ENCODE measurements at places on chromosomes 16 and 17.

- no peak for DNase-seq
Observed at GRCh38 chr17:9064311-9064834, 43.1 kb downstream of the NTN1 start.

DNA sequence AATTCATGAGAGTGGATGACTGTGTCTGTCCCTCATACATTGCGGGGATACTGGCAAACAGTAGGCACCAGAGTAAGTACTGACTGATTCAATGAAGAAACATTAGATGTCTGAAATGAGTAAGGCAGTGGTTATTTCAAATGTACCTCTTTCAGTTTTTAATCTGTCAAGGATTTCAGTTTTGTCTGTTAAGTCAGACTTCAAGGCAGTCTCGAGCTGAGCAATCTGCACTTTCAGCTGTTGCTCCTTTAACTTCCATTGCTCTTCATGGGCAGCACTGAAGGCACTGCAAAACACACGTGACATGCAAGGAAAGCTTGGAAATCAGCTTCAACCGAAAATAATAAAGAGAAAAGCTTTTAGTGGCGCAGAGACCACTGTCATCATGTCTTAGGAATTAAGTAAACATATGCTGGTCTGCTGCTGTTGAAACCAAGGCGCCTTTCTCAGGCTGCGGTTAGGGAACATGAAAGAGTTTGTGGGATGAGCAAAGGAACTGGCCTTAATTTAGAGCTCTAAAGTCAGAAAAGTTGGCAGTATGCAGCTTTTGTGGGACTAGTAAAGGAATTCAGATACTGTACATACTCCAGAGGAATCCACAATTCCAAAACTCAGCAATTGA lies 38.8 kb downstream of the RPGRIP1L start:
- peak; percentile 0 for DNase-seq

DNA sequence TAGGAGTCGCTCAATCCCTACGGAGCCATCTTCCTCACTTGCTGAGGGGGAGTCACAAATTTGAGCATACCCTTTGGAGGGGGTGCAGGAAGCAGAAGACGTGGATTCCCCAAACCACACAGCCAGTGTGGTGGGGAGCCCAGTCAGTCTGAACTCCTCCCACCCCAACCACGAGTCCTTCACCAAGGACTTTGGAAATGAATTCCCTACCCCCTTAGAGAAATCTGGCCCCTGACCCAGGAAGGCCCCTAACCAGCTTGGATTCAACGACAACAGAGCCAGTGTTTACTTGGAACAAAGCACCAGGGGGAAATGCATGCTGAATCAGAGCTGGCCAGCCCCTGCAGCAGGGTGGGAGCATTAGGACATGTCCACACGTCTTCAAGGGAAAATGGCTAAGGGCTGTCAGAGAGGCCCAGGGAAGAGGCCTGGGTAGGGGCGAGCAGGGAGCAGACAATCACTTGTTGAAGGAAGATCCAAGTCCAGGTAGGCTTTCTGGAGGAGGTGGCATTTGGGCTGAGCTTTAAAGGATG lies 5.5 kb upstream of the TMEM92 start:
- no peak for DNase-seq

DNA sequence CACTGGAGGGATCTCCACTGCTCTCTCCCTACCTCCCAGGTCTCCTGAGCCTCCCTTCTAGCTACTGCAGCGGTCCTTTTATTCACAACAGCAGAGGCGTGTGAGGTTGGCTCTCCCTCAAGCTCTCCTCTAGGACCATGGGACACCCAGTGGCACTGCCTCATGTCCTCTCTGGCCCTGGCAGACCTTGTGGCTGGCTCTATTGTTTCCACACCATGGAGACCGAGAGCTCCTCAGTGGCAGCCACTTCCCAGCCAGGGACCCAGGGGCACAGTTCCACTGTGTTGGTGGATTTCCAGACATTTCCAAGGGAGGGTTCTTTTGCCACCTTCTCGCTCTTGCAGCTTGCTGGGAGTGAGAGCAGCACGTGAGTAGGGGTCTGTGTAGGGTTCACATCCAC lies 204.9 kb downstream of the AXIN2 start:
- no peak for DNase-seq

DNA sequence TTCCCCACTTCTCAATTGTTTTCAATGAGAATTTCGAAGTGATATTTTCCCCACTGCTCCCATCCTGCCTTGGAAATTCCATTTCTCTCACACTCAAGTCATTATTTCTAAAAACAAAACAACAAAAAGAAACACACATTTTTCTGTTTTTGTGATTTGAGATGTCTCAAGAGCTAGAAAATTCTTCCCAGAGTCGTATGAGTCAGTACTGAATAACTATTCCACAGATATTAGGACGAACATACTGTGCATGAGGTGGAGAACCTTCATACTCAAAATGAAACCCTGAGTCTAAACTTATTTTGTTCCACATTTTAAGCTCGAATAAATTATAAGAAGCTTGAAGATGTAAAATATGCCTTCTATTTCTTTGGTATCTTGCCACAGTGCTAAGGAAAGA lies 204.6 kb downstream of the SLC39A11 start:
- no peak for DNase-seq

GRCh38 chr16:2159175-2159838 lies 3.7 kb downstream of the TRAF7 start:
- DNase-seq = no peak

GRCh38 chr16:4026854-4027253 lies 89.4 kb downstream of the ADCY9 start:
- DNase-seq = no peak

DNA sequence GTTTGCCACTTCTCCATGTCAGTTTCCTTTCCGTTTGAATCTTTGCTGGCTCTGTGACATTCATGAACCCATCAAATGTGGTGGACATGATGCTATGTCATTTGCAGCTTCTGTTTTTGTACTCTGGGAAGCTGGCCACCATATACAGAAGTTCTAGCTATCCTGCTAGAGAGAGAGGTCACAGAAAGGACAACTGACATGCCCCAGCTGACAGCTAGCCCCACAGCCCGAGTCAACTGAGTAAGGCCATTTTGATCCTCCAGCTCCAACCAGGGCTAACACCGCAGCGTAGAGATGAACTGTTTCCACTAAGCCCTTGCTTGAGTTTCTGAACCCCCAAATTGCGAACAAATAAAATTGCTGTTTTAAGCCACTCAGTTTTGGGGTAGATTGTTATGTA lies 33.8 kb downstream of the CCDC42 start:
- DNase-seq = no peak

GRCh38 chr16:7722761-7723160 lies 390.1 kb downstream of the RBFOX1 start:
- no peak for DNase-seq

DNA sequence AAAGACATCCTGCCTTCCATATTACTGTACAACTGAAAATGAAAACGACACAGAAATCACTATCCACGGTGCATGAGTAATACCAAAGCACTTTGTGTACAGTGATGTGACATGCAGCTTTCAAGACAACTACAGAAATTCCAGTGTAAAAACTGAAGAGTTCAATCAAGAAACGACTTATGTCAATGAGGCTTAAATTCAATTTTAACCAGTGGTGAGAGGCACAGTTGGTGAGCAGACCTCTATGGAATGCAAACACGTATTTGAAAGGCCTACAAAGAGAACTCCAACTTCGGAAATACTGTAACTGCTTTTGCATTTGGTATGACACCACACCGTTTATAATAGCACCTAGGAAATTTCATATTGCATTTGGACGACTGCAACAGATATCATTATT lies 87.6 kb downstream of the USP31 start:
- DNase-seq = no peak

GRCh38 chr16:49343291-49343690 lies 30.3 kb upstream of the C16orf78 start:
- DNase-seq = no peak

DNA sequence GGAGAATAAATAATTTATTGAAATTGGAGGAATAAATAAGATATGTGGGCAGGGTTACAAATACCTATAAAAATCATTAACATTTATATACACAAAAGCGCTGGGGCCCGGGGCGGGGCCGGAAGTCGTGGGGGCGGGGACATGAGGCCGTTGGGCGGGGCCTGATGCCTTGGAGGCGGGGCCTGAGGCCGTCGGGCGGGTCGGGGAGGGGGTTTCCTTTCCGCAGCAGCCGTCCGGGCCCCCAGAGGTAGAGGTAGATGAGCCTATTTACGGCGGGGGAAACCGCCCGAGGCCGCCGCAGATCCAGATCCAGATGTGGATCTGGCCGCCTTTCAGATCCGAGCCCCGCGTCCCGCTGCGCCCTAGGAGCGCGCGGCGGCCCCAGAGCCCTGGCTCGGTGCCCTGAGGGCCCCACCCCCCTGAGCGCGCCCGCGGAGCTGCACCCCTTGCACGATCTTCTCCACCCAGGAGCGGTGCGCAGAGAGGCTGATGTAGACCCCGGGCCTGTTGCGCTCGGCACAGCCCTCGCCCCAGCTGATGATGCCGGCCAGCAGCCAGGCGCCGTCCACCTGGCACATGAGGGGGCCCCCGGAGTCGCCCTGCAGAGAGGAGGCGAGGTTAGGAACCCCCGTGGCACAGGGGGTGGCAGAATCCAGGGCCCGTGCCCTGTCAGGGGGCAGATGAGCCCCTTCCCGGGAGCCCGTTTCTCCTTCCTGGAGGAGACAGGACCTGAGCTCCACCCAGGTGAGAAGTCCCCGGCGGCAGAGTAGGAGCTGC lies 5.1 kb downstream of the PRSS22 start:
- DNase-seq = no peak

DNA sequence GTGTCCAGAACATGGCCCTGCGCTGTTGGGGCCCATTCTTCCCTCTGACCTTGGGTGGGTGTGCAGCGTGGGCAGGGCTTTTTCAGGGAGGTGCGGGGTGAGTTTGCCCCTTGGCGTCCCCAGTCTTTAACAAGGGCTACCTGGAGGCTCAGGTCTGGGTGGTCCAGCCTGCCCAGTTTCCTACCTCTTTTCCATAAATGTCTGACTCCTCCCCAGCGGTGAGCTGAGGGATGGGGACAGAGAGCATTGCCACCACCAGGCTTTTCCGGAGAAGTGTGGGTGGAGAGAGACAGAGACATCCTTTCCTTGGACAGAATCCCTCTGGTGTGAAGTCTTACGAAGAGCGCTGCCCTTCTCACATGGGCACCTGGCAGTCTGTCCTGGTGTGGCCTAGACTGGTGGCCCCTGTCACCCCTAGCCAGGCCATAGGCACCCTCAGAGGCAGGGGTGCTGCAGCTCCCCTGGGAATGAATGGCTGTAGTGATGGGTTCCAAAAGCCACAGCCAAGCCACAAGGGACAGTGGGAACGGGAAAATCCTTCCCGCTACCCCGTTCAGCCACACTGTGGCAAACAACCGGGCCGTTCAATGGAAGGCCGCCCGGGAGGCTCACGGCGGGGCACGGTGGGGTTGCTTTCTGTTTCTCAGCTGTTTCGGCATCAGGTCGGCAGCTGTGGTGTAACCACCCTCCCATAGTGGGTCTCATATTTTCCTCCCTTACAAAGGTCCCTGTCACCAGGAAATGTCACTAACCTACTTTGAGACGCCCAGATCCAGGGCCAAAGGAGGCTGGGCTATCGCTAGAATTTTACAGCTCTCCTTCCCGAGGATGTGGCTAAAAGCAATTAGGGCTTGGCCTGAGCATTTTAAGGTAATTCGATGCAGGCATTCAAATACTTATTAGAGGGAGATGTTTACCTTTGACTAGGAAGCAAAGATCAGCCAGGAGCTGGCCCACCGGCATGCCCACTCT lies 61.9 kb upstream of the GSE1 start:
- DNase-seq = no peak

DNA sequence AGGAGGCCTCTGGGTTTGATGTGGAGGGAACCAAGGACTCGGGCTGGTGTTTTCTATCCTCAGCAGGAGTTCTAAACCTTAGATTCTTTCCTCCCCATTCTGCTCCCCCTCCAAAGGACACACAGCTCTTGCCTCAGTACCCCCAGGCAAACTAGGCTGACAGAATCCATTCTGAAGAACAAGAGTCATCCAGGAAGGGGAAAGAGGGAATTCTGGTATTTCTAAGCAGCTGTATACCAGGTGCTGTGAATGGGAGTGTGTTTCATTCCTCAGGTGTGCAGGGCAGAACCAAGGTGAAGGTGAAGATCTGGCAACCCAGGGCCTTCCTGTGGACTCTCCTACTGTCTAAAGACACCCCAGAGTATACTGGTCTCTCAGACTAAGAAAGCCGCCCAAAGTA lies 4.1 kb downstream of the INPP5K start:
- DNase-seq = no peak

GRCh38 chr16:87794485-87795078 lies 28.8 kb upstream of the KLHDC4 start:
- no peak for DNase-seq

DNA sequence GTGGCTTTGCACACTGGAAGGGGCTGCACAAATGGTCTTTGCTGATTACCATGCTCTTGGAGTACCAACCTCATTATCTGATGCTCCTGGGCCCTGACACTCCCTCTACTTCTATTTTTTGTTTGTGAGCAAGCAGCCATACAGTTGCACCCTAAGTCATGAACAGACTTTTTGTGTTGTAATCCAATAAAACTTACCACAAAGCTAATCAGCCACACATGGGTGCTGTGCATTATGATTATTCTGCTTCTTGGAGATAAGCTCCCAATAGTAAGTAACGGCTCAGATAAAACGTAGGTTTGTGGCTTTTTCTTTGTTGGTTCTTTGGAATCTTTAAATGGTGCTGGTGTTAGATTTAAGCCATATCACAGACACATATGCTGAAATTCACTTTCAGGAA lies 76.2 kb downstream of the CCT6B start:
- DNase-seq = no peak

DNA sequence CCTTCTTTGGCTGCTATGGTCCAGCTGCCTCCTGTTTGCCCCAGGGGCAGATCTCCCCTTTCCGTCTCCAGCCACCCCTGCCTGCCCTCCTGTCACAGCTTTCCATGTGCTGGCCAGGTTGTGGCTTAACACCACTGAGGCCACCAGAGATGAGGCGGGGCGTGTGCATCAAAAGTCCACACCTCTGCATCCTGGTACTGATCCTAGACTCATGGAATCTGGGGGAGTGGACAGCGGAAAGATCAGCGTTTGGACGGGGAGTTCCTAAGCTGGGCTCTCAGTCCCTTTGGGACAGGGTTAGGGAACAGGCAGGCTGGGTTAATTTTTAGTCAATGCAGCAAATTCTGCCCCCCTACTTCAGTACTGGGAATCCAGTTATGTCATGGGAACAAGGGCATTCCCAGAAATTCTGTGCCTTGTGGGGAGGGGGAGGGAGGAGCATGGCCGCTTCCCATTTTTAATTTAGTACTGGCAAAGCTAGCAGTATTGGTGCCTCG lies 3.9 kb downstream of the IGFBP4 start:
- no peak for DNase-seq

DNA sequence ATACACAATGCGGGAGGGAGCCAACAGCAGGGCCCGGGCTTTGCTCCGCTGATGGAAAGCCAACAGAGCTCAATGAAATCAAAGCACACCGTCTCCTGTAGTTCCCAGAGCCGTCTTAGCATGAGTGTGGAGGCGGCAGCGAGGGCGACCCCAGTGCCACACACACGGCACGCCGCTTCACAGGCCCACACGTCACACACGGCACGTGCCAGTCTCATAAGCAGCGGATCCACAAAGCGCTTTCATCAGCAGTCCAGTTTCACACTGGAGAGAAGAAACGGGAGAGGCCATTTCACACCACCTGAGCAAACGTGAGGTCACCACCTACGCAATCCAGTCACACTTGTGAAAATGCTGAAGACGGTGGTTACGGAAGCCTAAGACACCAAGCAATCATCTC lies 34.8 kb downstream of the CYB5D2 start:
- DNase-seq = no peak

- DNase-seq = no peak
Observed at GRCh38 chr17:50842506-50843149, 7.2 kb downstream of the WFIKKN2 start.
